ENCODE measurements at places on chromosomes 3 and 15.

GRCh38 chr3:47976135-47976732 lies 40.0 kb downstream of the MAP4 start:
- no peak for DNase-seq

- peak; percentile 51 for DNase-seq
Observed at GRCh38 chr3:141243271-141243707, 11.7 kb downstream of the PXYLP1 start.

- no peak for DNase-seq
Observed at GRCh38 chr3:88385090-88385489, 235.3 kb downstream of the C3orf38 start.

GRCh38 chr3:98722389-98722788 lies 40.8 kb upstream of the ST3GAL6 start:
- no peak for DNase-seq

- no peak for DNase-seq
Observed at GRCh38 chr3:72750405-72750965, 97.8 kb downstream of the SHQ1 start.

DNA sequence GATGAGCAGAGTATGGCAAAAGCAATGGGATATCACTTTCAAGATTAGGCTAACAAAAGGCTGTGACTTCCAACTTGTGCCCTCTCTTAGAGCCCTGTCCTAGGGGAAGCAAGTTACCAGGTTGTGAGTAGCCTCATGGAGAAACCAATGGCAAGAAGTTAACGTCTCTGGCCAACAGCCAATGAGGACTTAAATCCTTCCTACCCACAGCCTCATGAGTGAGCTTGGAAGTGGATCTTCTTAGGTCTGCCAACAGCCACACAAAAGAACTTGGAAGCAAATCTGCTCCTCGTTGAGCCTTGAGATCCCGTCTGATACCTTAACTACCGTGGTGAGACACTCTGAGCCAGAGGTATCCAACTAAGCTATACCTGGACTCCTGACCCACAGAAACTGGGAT lies 5.7 kb downstream of the NME9 start:
- no peak for DNase-seq

DNA sequence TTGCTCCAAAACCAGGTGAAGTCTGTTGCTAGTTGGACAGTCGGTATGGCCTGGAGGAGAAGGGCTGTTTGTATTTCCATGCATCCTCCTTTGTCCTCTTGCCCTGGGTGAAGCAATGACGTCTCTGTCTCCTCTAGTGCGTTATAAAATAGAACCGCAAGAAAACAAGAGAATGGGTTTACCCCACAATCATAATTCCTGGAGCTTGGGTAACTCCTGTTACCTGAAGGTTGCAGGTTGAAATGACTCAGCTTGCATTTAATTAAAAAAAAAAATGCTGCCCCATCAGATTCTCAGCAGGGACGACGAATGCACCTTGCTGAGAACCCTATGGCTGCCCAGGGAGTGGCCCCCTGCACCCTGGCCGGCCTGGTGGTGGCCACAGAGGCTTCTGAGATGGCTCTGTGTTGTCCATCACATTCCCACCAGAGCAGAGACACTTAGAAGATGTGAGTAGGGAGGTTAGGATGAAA lies 228.2 kb upstream of the BHLHE40 start:
- no peak for DNase-seq

DNA sequence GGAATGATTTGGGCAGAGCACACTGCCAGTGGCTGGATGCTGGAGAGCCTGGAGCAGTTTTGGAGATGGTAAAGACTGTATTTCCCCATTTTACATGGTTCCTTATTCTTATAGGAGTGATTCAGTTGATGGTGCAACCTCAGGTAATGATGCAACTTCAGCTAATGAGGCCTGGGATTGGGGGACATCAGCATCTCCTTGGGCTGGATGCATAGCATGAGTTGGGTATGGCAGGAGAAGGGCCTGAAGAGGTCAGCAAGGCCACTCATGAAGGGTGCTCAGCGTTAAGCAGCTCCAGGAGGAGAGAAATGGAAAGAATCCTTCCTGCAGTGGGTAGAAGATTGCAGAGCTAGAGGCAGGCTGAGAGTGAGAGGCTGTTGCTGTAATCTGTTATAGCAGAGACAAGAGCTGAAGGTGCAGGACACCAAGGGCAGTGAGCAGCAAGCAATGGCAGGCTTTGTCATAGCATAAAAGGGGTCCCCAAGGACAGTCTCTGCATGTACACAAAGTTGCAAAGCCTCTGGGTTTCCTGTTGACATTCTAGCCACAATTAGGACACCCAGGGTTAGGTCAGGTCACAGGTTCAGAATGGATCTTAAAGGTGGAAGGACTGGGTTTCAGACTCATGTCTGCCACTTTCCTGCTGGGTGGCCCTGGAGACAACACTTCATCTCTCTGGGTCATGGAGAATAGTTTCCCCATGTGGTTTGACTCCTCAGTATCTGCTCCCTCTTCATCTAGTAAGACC lies 29.5 kb upstream of the SNRK start:
- no peak for DNase-seq

GRCh38 chr3:178271740-178272387 lies 264.4 kb upstream of the KCNMB2 start:
- DNase-seq, result no peak

DNA sequence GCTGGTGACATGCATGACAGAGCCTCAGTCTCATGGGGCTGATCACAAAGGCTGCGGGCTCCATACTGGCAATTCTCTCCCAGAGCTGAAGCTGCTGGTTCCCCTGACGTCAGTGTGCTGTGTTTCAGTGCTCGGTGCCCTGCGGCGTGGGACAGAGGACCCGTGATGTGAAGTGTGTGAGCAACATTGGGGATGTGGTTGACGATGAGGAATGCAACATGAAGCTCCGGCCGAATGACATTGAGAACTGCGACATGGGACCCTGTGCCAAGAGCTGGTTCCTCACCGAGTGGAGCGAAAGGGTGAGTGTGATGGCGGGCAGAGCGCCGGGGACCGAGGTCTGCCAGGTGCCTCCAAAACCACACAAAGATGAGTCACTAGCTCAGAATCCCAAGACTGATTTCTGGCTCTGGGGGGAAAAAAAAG lies 62.0 kb upstream of the NR2E3 start:
- DNase-seq, result no peak

- no peak for DNase-seq
Observed at GRCh38 chr3:11638495-11639358, 5.0 kb downstream of the VGLL4 start.

DNA sequence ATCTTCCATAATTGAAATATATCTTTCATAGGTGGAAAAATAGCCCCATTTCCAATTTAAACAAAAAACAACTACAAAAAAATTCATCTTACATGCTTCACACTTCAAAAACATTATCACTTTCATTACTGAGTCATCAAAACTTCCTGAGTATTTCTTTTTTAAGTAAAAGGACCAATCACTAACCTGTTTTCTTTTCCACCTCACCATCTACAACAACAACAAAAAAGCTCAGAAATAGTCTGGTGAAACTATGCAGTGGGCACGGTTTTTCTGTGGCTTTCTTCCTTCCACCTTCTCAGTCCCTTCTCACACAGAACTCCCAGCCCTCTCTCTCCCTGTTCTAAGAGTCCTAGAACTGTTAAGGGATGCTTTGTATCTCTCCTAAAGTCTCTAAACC lies 20.3 kb upstream of the TNIK start:
- DNase-seq, result peak; percentile 39

GRCh38 chr3:38004415-38005075 lies 14.0 kb downstream of the VILL start:
- peak; percentile 65 for DNase-seq

- DNase-seq, result no peak
Observed at GRCh38 chr15:36330598-36330997, 248.8 kb upstream of the CDIN1 start.

DNA sequence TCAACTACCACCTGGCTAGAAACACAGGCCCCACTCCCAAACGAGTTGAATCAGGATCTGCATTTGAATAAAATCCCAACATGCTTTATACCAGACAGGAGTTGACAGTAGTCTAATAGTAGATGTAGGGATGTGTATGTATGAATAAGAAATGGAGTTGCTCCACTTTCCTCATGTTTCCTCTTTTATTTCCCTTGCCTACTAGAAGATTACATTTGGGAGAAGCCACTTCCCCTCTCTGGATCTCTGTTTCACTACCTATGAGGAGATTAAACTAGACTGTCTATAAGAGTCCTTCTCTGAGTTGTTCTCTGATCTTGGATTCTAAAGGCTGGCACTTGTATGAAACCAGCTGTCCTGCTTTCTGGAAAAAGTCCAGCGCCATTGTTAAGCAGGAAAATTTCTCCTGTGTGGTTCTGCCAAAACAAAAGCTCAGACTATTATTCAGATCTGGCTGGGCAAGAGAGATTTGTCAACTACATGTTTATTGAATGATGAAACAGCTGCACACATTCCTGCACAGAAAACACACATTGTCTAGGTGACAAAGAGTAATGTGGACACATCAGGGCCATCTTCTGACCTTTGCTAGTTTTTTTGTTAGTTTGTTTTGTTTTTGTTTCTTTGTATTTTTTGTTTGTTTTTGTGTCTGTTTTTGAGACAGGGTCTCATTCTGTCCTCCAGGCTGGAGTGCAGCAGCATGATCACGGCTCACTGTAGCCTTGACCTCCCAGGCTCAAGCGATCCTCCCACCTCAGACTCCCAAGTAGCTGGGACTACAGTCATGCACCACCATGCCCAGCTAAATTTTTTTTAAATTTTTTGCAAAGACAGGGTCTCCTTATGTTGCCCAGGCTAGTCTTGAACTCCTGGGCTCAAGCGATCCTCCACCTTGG lies 29.9 kb downstream of the ACP3 start:
- DNase-seq, result no peak

GRCh38 chr3:197302696-197303341 lies 4.4 kb upstream of the DLG1 start:
- no peak for DNase-seq

DNA sequence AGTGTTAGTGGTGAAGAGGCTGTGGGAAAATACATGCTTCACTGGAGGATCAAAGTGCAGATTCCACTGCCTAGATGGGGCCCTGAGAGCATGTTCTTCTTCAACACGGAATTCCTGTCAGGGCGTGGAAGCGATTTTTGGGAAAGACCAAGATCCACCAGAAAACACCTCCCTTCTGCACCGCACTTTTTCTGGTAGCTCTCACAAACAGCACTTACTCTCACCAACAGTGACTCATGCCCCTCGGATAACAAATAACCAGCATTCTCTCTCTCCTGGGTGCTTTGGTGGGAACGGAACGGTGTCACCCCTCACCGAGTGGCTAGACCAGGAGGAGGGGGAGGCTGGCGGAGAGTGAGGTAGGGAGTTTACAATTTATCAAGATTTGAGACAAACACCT lies 40.1 kb downstream of the ADAMTSL3 start:
- no peak for DNase-seq

DNA sequence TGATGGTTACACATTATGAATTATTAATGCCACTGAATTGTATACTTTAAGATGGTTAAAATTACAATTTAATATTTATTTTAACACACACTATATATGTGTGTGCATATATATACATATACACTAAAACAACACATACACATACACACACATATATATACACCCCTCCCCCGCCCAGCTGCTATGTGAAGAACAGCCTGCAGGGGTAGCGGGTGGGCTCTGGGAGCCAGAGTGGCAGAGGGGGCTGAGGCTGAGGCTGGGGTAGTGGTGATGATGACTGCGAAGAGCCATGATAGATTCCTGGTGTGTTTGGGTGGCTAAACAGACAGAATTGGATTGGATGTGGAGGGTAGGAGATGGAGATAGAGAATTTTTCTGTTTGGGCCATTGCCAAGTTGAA lies 39.4 kb upstream of the APEH start:
- no peak for DNase-seq

GRCh38 chr3:123618768-123619484 lies 34.1 kb upstream of the HACD2 start:
- DNase-seq, result peak; percentile 32

Measured in CD4-positive, alpha-beta T cell treated with Interleukin-12 subunit alpha and Interleukin-12 subunit beta, for 1 hour (primary cell).